Activated CD4-positive, alpha-beta T cell treated with anti-CD3 and anti-CD28 coated beads for 1 hour (primary cell): ENCODE measurements at places on chromosomes 2 and 18.

DNA sequence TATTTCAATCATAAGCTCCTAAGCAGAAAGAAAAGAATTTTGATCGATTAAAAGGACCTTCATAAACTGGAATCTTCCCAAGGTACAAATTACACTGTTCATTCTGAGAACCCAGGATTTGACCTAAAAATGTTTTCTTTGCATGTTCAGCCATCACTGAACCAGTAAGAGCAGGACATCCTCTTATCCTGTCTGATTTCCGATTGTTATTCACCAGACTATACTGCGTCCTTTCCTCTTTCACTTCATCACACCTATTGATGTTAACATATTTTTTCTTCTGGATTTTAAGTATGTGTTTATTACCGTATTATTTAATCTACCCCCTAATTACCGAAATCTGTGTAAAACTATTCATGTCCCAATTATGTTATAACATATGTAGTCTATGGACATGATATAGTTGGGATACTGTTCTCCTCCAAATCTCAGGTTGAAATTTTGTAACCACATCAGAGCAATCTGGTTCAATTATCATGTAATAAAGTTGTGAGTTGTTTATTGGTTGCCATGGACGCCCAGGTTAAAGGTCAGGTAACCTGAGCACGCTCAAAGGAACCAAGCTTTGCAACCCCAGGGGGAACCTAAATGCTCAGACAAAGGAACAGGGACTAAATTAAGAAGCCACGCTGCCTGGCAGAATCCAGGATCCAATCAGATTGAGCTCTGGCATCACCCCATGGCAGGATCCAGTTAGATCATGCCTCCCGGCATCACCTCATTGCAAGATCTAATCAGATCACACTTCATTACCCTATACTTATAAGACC is 11.6 kb upstream of the TBC1D8 start:
- no peak for DNase-seq

GRCh38 chr2:46655551-46656436 is 176.4 kb downstream of the TMEM247 start:
- DNase-seq = no peak

DNA sequence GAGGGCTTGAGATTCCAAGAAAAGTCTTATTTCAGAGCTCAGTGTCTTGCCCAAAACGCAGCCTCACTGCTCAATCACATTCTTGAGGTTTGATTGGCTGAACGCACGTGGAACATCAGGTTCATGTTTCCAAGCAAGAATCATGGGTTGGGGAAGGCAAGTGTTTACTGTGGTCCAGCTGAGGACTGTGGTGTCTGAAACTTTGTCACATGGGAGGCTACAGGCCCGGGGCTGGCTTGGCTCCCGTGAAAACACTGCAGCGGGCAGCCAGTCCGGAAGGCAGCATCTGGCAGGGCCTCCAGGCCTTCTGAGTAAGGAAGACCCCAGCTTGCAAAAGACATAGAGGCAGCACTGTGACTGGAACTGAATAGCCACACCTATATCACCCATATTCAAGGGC is 84.7 kb downstream of the POLR1A start:
- no peak for DNase-seq

- DNase-seq = no peak
These were observed 90.6 kb upstream of the MBOAT2 start for GRCh38 chr2:9094117-9094516.

GRCh38 chr18:9835825-9836224 is 49.9 kb upstream of the TXNDC2 start:
- DNase-seq = no peak

DNA sequence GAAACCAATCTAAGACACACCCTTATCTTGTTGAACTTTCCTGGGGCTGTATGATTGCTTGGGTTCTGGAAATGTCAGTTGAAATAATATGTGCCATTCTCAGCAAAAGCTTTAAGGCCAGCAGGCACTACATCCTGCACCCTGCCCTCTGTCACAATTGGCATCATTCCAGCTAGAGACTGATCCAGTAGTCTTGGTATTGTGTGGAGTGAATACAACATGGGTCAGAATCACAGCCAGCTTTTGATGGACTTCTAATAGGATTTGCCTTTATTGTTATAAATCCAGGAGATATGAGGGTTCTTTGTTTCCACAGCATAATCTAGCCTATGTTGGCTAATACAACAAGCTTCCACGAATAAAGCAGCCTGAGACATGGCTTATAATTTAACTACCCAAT is 617.0 kb upstream of the CDH2 start:
- DNase-seq = no peak

- DNase-seq = no peak
These were observed 30.2 kb downstream of the LONRF2 start for GRCh38 chr2:100292022-100292580.
